ENCODE measurements at places on chromosomes 5 and 9.

- no peak for DNase-seq
Measured at GRCh38 chr9:131641618-131642495, 96.5 kb downstream of the PRRT1B start.

GRCh38 chr9:3200331-3200774, 325.4 kb downstream of the RFX3 start:
- DNase-seq: no peak

- no peak for DNase-seq
Measured at GRCh38 chr5:134226441-134227192, 744 bp upstream of the PPP2CA start.

GRCh38 chr9:128142596-128142995, 6.7 kb upstream of the LCN2 start:
- DNase-seq: no peak

GRCh38 chr5:172224996-172225395, 31.0 kb downstream of the EFCAB9 start:
- DNase-seq: no peak

DNA sequence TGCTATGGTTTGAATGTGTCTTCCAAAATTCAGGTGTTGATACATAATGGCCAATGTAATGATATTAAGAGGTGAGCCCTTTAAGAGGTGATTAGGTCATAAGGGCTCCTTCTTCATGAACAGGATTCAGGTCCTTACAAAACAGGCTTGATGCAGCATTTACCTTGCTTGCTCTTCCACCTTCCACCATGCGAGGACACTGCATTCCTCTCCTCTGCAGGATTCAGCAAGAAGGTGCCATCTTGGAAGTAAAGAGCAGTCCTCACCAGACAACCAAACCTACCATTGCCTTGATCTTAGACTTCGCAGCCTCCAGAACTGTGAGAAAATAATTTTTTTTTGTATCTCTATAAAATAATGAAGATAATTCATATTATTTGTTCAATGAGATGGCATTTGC, 314.0 kb upstream of the SMARCA2 start:
- no peak for DNase-seq

- no peak for DNase-seq
Measured at GRCh38 chr5:5456858-5457257, 34.4 kb downstream of the ICE1 start.

DNA sequence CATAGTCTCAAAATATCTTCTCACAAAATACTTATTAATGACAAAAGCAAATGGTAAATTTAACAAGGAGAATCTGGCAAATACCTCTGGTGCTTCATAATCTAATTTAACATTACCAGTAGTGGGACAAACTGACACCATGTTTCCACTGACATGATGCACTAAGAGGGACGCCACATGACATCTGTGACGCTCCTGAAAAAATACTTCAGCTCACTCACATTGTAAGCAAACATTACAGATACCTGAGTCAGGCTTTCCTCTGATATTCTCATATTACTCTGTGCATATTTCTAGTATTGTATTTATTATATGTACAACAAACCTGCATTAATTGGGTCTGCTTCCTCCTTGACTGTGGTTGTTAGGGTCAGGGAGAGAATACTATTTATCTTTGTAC, 56.7 kb upstream of the OSMR start:
- no peak for DNase-seq

DNA sequence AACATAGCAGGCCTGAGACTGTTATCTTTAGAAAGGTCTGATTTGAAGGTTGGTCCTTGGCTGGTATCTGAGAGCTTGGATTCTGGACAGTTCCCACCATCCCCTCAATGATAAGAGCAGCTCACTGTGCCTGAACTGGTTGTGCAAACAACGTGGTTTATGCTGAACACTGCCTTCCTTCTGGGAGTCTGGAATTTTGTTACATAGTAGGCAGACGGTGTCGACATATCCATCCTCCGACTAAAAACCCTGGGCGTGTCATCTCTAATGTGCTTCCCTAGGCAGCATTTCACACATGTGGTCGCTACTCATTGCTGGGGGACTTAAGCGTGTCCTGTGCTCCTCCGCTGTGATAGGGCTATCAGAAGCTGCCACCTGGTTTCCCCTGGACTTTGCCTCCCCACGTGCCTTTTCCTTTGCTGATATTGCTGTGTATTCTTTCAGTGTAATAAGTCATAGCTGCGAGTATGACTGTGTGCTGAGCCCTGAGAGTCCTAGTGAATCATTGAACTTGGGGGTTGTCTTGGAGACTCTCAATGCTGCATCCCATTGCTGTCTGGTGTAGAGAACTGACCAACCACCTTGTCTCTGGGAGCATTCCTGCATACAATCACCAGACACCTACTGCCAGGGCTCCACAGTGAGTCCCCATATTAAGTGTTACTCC, 119.1 kb upstream of the TBC1D2 start:
- DNase-seq: no peak

DNA sequence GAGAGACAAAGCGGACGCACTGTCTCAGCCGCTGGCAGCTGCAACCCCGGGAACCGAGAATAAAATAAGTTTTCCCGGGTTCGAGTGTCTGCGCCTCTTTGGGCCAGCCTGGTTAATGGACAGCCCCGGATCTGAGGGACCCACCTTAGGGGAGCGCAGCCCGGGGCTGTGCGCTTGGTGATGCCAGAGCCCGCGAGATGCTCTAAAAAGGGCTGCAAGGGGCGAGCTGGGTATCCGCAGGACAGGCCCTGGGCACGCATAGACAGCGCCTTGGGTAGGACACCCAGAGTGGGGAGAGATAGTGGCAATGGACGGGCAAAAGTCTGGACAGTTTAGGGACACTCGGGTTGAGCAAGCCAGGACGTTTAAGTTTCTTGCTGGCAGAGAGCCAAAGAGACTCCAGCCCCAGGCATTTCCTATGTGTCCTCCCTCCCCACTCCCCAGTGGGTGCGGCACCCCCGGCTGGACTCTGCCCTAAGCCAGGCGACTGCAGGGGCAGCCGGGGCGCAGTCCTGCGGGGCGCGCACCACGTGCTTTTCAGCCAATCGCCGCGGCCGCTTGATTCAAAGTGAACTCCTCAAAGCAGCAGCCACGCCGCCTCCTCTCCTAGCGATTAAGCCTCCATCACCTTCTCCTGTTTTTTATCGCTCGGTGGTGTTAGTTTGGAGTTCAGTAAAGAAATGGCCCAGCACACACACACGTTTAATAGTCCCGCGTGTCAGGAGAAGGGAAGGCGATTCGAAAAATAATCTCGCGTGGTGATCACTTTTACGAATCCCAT, 616 bp upstream of the ENC1 start:
- no peak for DNase-seq

DNA sequence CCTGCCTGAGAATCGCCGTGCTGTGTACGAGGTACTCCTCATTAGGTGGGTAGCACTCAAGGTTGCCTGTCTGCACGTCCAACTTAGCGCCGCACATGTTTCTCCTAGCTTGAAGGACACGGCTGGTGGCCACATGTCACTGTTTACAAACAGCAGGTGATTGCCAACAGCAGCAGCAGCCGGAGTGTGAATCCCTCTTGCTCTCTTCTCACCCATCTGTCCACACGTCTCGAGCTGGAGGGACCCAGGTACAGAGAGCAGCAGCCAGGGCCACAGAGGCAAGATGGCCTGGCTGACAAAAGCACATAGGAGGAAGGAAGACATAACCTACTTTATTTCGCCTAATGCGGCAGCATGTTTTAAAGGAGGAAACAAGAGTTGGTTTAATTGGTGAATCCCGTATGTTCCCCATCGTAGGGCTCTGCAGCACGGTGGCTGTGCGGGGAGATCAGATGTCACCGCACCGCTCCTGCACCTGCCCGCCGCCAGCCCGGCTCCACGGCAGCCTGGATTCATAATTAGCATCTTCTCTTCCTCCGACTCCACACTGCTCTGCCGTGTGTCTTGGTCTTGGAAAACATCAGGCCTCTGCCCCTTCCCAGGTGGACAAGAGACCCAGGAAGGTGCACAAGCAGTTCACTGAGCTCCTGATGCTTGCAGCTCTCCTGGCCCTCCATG, 201.6 kb upstream of the IRX1 start:
- no peak for DNase-seq

- no peak for DNase-seq
Measured at GRCh38 chr5:127804886-127805426, 101.8 kb downstream of the CCDC192 start.

- no peak for DNase-seq
Measured at GRCh38 chr5:124199893-124200292, 546.5 kb downstream of the ZNF608 start.

DNA sequence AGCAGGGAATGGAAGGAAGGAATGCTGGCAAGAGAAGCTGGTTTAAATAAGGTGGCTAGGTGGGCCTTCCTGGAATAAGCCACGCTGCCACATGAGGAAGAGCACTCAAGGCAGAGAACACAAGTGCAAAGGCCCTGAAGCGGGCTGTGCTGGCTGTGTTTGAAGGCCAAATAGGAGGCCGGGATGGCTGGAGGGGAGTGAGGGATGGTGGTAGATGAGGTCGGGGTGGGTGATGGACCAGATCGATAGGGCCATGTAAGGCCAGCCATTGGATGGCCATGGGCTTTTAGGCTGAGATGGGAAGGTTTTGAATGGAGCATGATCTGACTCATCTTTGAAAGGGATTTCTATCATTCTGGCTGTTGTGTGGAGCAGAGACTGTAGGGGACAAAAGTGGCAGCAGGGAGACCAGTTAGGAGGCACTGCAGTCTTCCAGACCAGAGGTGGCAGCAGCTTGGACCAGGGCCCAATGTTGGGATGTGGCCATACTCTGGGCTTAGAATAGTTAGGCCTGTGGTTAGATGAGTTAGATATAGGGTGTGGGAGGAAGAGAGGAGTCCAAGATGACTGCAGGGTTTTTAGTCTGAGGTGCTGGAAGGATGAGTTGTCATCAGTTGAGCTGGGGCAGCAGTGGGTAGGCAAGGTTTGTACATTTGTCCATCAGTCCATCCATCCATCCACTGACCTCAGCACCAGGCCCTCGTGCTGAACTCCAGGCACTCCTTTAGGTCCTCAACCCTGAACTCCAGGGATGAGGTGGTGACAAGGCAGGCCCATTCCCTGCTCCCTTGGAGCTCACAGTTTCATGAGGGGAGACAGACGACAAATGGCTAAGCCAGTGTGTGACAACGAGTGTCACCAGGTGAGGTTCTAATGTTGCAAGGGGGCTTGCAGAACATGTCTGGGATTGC, 30.3 kb downstream of the NDST1 start:
- no peak for DNase-seq

DNA sequence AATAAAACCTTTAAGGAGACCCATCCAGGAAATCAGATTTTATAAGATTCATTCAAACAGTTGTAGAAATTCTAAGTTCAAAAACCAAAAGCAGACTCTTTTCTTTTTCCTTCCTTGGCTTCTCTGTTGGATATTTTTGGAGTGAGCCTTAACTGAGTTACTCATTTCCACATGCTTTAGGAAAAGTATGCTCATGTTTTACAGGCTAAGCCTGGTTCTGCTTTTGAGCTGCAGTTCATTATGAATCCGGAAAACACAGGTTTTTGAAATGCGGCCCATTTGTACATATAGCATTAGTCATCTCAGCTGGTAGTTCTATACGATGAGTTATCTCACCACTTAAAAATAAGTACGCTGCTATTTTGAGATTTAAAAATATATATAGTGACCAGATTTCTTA, 156.6 kb upstream of the DMRT1 start:
- no peak for DNase-seq

- no peak for DNase-seq
Measured at GRCh38 chr9:3647652-3648051, 121.9 kb upstream of the RFX3 start.

DNA sequence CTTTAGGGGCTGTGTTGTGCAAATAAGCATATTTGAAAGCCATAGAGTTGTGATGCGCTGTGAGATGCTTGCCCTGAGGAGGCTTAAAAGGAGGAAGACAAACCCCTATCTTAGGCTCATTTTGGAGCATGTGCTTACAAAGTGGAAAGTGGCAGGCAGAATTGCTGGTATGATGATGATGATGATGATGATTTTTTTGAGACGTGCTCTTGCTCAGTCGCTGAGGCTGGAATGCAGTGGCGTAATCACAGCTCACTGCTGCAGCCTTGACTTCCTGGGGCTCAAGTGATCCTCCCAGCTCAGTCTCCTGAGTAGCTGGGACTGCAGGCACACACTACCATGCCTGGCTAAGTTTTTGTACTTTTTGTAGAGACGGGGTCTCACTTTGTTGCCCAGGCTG, 1.7 kb downstream of the CNOT8 start:
- DNase-seq: no peak

DNA sequence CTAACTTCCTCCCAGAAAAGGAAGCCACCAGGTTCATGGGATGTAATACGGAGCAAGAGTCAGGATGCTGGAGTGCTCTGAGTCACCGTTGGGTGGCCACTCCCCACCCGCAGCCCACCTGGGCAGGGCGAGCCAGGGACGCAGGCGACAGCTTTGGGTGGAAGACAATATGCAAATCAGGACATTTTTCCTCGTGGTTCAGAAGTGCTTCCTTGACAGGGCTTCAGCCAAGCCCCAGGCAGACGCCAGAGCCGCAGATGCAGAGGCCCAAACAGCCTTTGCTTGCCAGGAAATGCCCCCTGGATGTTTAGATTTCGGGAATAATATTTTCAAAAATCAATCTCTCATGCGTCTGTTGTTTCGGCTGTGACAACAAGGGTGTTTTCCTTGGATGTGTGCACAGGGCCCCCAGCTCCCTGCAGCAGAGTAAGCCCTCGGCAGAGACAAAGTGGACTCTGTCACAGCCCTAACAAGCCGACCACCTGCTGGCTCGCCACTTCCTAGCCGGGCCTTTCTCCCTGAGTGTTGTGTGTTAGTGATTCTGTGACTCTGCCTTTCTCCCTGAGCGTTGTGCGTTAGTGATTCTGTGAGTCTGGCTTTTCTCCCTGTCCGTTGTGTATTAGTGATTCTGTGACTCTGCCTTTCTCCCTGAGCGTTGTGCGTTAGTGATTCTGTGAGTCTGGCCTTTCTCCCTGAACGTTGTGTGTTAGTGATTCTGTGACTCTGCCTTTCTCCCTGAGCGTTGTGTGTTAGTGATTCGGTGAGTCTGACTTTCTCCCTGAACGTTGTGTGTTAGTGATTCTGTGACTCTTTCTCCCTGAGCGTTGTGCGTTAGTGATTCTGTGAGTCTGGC, 11.8 kb upstream of the SLC9A3 start:
- DNase-seq: no peak

DNA sequence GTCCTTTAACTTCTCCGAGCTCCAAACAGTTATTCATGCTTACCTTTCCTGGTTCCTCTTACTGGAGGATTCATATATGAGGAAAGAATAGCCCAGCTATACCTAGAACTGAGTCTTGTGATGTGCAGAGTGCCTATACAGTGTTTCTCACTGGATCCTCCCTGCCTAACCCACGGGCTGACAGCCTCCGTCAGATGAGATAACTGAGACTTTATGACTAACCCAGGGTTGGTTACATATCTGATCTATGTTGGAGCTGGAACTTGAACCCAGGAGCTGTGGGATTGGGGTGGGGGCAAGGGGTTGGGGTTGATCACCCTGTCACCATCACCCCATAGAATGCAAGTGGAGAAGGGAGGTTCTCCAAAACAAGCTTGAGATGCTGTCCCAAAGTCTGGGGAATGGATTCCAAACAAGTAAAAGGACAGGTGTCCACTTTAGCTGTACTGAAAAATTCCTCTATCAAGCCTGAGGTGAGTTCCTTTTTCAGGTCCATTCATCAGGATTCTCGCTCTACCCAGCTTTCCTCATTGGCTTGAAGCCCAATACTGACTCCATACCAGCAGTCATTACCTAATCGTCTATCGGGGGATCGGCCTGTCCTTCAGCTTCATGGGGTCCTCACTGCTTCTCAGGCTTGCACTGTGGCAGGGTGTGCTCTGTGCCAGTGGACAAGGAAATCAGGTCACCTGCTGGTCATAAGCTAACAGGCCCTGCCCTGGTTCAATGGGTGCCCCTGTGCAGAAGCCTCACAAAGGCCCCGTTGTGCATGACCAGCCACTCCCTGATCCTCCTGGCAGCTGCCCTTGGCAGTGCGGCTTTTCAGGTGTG, 100.6 kb downstream of the ARHGAP26 start:
- no peak for DNase-seq

- DNase-seq: no peak
Measured at GRCh38 chr9:69319324-69320025, 5.5 kb upstream of the ENTREP1 start.

Measured in NCI-H2081 treated with DMSO at 0.1 percent for 48 hours (cell line).